D341Med (cell line): ENCODE measurements at places on chromosomes 12 and 14.
A peak's percentile ranks its signal among the peaks of the same experiment; 100 is the strongest.

DNA sequence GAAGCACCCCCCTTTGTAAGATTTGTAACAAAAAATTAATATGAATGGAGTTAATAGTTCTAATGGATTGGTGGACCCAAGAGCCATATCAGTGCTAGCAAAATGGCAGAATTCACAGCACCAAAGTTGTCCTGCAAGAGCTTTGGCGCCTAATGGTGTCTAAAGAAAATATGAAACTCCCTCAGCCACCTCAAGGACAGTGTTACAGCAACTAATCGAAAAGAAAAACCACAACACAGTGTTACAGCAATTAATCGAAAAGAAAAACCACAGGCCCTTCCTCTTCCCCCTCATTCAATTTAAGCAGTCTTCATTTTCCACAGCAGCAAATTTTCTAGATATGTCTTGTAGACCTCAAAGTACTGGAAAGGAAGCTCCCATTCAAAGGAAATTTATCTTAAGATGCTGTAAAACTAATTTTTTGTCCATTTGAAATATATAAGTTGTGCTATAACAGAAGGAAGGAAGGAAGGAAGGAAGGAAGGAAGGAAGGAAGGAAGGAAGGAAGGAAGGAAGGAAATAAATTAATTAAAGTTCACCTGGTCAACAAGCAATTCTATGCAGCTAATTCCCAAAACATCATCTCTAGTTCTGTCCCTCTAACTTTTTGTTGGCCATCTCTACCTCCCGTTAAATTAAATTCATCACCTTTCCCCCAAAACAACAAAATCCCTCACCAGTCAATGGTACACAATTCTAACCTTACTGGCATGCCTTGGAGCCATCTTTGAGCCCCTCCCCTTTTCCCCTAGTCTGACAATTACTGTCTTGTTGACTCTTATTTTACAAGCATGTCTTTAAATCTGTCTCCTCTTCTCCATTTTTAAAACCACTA, 17.4 kb downstream of the LRP6 start:
- DNase-seq = no peak

- no peak for DNase-seq
Measured at GRCh38 chr12:49359671-49360070, 7.6 kb upstream of the SPATS2 start.

DNA sequence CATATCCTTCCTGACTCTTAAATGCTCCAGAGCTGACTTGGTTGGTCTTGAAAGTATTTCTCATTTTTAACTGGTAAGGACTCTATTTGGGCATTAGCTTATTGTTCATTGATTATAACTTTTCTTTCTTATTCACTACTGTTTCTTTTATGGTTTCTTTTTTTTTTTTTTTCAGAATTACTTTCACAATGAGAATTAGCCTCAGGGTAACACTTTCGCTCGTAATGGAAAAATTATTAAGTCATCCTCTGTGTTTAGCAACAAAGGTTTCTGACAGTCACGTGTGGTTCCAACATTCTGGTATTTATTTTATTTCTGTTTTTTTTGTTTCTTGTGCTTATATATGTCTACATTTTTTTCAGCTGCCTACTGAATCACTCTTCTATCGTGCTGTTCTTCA, 80.0 kb downstream of the METTL25 start:
- no peak for DNase-seq

GRCh38 chr14:88005978-88006851, 1.3 kb downstream of the GPR65 start:
- DNase-seq = no peak

GRCh38 chr12:124408822-124409517, 114.1 kb downstream of the RFLNA start:
- peak; percentile 77 for DNase-seq

DNA sequence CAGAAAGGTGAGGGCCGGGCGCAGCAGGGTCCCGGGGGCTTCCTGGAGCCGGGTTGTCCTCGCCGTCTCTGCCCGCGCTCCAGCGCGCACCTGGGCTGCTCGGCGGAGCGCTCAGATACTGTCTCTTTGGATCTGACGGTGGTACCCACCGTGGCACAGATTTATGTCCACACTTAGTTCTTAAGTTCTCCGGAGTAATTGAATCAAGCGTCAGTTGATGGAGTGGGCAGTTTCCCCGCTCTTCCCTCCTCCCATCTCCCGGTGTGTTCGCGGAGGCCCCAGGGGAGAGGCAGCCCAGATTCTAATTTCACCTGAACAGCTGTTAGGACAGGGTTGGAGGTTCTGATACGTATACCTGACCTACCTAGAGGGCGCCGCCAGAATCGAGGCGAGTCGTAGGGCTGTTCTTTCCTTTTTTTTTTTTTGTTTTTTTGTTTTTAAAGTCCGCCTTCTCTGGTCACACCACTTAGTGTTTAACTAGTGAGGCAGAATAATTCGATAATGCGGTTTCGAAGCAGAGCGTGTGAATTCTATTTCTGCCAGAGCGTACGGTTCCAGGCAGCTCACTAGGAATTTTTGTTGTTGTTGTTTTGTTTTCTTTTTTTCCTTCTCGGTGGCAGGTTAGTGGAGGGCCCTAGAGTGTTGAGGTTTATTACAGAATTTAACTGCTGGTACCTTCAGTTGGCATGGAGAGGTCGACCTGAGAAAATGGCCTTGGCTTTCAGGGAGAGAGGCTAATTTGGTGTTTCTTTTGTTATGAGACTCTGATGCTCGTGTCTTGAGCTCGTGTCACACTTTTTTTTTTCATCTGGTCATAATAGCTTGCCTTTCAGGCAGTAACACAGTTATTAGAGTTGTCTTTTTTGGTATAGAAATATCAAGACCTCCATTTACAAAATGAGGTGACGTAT, 22.3 kb upstream of the GNS start:
- no peak for DNase-seq

GRCh38 chr12:7916936-7917335, 19.1 kb downstream of the SLC2A3 start:
- no peak for DNase-seq

DNA sequence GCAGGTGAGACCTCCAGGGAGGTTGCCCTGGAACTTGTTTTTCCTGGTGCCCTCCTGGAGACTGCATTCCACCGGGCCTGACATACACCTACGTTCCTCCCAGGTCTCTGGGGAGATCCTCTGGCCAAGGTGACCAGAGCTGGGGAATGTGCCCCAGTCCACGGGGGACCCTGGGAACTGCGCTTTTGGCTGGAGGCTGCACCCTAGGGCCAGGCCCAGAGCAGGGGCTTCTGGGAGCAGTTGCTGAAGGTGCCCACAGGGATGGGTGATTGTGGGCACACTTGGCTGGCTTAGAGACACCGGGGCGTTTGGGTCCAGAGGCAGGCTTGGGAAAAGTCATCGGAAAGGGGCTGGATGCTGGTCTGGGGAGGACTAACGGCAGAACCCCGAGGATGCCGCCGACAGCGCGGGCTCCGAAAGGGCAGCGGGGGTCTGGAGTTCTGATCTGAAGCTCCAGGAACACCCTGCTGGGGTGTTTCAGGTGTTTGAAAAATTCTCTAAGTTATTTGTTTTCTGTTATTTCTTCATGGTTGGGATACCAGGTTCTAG, 36.5 kb upstream of the TDRD9 start:
- DNase-seq = peak; percentile 27

GRCh38 chr12:131428091-131428685, 282.7 kb upstream of the SFSWAP start:
- DNase-seq = no peak

DNA sequence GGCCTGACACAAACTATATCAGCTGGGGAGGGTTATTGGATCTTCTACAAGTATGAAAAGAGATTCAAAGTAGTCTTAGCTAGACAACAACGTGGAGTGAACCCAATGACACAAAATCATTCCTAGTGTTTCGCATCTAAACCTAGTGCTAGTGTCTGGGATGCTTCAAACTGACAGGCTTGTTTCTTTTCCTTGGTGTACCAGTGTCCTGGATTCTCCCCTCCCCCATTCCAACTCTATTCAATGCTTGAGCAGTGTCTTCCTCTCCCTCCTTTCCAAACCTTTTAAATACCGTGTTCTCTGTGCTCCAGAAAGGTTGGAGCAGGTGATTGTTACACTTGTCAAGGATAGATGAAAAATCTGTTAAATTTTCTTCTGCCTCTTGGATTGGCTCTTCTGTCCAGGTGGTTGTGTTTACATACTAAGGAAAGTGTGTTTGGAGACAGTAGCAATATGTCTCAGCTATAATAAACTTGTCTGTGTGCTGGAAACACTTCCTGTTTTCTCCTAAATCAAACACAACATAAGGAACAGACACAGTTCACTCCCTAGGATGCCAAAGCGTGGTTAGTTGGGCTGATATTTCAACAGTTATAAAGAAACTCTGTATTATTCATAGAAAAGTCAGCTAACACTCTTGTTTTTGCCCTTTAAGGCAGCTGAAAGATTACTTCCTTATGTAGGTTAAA, 14.4 kb upstream of the GUCY2C start:
- no peak for DNase-seq
